Common myeloid progenitor, CD34-positive (primary cell): ENCODE measurements at places on chromosomes 4 and X.

DNA sequence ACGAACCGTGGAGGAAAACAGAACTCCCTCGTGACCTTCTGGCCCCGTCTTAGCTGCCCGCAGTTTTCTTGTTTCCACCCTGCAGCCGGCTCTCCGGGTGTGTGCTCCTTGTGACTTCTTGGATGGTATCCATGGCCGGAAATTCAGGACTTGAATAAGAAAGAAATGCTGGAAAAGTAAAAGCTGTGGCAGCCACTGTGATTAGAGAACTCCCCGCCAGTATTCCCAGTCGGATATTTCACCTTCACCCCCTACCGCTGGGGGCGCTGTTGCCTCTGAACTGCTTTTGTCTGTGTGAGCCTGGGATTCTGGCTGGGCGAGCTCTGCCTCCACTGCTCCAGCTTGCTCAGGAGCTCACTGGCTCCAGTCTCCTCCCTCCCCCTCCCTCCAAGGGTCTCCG lies 41.5 kb upstream of the CYP4V2 start:
- no peak for DNase-seq

GRCh38 chr4:74840936-74841509 lies 46.7 kb upstream of the BTC start:
- no peak for DNase-seq

GRCh38 chr4:25753239-25753638 lies 97.6 kb downstream of the SLC34A2 start:
- DNase-seq: no peak

GRCh38 chr4:184992422-184992821 lies 25.9 kb upstream of the HELT start:
- no peak for DNase-seq

- DNase-seq: no peak
Observed at GRCh38 chrX:39983715-39984114, 114.0 kb downstream of the BCOR start.

DNA sequence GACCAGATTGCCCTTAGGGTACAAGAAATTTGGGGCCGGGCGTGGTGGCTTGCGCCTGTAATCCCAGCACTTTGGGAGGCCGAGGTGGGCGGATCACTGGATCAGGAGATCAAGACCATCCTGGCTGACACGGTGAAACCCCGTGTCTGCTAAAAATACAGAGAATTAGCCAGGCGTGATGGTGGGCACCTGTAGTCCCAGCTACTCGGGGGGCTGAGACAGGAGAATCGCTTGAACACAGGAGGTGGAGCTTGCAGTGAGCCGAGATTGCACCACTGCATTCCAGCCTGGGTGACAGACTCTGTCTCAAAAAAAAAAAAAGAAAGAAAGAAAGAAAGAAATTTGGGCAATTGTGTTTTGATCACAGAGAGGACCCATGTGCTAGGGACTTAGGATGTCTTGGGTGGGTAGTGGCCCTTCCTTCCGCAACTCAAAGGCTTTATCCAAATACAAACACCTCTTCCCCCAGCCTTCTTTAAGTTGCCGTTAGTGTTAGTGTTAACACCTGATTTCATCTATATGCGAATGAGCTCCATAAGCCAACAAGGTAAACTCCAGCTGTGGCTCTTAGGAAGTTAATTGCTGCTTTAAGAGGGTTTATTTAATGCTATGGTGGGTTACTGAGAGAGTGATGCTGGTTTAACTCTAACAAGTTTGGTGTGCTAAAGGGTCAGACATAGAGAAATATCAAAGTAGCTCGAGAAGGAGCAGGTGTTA lies 8.6 kb upstream of the CCDC110 start:
- DNase-seq: no peak

DNA sequence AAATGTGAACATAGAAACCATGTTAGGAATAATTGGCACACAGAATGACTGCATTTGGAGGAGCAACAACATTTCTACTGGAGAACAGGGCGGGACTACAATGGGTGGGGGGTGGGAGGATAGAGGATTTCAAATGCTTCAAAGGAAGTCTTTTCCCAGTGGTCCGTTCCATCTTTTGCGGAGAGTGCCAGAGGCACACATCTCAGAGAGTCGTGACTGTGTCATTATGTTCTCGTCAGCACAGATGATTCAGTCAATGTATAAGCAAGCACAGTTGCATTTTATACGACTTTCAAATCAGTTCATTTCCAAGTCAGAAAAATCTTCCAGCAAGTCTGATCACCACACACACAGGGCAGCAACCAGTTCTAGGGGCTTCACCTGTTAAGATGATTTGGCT lies 22.7 kb upstream of the GPR50 start:
- DNase-seq: no peak

DNA sequence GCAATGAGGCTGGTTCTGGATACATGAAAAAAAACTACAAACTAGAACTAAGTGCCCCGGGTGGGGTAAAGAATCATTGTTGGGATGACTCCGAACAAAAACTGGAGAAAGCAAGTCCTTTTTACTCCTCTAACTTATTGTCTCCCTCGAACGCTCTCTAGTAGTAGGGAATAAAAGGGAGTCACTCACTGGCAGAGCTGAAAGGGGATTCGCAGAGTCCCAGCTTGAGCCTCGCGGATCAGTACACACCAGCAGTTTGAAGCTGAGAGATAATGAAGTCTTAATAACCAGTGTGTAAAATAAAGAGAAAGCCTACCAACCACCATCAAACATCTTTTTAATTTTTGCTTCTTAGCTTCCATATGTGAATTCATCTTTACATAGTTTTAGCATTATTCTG lies 521.9 kb upstream of the ARX start:
- no peak for DNase-seq

- DNase-seq: no peak
Observed at GRCh38 chr4:165877286-165877685, 4.2 kb downstream of the TLL1 start.

GRCh38 chr4:14247767-14248166 lies 620.2 kb upstream of the BOD1L1 start:
- no peak for DNase-seq

DNA sequence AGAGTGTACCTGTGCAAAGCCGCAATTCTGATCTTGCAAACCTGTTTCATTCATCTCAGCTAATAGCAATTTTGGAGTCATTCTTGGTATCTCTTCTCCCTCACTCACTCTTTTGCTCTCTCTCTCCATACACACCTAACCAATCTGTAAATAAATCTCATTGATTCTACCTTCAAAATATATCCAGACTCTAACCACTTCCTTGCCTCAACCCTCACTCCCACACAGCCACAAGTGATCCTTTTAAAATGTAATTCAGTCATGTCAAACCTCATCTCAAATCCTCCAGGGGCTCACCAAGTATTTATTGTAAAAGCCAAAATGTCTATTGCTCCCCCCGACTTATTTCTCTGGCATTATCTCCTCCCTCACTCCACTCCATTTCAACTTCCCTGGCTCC lies 51.7 kb upstream of the SLC10A4 start:
- no peak for DNase-seq

DNA sequence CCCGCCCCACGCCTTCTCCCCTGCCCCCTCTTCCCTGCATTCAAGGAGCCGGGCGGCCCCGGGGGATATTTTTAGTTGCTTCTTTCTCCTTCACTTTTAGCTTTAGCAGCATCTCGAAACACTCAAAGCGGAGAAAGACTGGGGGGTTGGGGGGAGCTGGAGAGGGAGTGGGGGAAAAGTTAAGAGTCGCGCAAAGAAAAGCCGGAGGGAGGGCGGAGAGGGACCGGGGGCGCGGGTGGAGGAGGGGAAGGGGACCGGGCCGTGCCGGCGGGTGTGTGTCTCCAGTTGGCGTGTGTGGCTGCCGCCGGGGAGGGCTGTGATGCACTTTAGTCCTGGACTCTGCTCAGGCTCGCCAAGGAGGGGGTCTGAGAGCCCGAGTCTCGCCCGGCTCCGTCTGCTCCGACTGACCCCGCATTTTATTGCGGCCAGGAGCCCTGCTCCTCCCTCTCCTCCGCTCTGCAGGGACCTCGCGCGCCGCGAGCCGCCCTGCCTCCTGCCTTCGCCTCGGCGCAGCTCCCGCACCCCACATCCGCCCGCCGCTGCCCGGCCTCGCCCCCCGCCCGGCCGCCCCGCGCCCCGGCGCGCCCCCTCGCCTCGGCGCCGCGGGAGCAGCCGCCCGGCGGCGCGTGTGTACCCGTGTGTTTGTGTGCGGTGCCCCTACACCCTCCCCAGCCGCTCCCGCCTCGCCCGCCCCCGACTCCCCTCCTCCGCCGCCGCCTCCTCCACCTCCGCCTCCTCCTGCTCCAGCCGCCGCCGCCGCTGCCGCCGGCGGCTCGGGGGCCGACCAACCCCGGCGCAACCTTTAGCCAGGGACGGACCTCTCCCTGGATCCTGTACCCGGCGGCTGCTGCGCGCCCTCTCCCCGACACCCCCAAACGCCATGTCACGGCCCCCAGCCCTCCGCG lies 1.4 kb downstream of the ZNF827 start:
- DNase-seq: peak; percentile 37

GRCh38 chr4:103019308-103020124 lies at the start of gene SLC9B1:
TSS of gene SLC9B1 (minus strand) at chr4:103019705. CDS start at chr4:102991711, 27,994 bp downstream.
- DNase-seq: peak; percentile 89

DNA sequence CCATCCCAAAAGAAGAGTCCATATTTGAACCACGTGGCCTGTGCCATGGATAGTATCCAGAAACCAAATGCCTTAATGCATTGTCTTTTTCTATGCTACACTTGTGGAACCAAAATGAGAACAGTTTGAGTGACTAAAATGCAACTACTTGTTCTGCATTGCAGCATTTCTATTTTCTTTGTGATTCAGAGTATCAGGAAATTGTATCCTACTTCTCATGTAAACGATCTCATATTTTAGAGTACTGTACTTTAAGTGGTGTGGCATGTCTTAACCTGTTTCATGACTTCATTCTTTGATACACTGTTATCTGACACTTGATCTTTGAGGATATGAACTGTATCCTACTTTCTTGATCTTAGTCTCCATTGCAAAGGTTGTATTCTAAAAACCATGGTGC lies 167.2 kb upstream of the WDR1 start:
- no peak for DNase-seq

GRCh38 chr4:92182006-92182735 lies 121.6 kb upstream of the GRID2 start:
- no peak for DNase-seq

GRCh38 chrX:37922928-37923327 lies 75.6 kb upstream of the DYNLT3 start:
- no peak for DNase-seq

GRCh38 chrX:7798327-7798726 lies 44.6 kb upstream of the VCX start:
- no peak for DNase-seq

DNA sequence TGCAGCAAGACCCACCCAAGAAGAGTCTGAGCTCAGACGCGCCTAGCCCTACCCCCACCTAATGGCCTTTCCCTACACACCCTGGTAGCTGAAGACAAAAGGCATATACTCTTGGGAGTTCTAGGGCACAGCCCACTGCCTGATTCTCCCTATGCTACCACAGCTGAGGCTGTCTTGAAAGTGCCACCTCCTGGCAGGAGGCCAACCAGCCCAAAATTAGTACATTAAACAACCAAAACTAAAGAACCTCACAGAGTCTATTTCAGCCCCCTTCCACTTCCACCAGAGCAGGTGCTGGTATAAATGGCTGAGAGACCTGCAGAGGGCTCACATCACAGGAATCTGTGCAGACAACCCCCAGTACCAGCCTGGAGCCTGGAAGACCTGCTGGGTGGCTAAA lies 119.1 kb downstream of the HMGN5 start:
- DNase-seq: no peak

DNA sequence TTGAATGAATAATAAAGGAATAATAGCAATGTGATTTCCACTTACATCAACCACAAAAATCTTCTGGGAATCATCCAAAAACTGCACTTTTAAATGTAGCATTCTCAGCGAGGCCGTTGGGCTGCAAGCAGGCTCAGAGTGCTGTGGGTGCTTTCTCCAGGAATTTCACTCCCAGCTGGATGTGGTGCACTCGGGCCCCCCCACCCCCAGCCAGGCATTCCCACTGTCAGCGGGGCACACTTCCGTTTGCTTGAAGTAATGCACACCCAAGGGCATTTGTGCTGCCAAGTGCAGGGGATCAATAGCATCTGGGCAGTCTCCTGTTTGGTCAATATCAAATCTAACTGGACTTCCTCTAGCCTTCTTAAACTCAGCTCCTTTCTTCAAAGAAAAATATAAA lies at the start of gene FRMD7:
TSS of gene FRMD7 (minus strand) at position 278 of the 400 bp plus-strand sequence. CDS start at position 102, 176 bp downstream.
- DNase-seq: no peak
